Activated naive CD4-positive, alpha-beta T cell treated with anti-CD3 and anti-CD28 coated beads, Interleukin-2, amount 50 U/mL, for 72 hours (primary cell): ENCODE measurements at places on chromosomes 6 and 20.

- no peak for DNase-seq
These were observed 36.0 kb downstream of the TIAM2 start for GRCh38 chr6:155031091-155031490.

DNA sequence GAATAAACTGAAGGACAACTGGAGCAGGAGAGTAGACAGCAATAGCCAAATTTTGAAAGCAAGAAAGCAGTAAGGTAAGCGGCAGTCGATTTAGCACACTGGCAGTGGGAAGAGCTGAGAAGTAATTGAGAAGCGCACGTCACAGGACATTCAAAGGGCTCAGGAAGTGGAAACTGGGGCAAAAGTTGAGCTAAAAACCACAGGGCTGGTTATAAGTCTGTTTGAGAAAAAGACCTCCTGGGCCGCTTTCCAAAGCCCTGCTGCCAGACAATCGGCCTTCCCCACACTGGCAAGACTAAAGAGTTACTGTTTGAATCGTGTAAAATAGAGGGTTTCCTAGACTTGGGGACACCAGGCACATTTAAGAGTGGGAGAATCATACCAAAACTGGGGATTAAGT, 161.4 kb downstream of the DNAH8 start:
- DNase-seq = peak; percentile 5

DNA sequence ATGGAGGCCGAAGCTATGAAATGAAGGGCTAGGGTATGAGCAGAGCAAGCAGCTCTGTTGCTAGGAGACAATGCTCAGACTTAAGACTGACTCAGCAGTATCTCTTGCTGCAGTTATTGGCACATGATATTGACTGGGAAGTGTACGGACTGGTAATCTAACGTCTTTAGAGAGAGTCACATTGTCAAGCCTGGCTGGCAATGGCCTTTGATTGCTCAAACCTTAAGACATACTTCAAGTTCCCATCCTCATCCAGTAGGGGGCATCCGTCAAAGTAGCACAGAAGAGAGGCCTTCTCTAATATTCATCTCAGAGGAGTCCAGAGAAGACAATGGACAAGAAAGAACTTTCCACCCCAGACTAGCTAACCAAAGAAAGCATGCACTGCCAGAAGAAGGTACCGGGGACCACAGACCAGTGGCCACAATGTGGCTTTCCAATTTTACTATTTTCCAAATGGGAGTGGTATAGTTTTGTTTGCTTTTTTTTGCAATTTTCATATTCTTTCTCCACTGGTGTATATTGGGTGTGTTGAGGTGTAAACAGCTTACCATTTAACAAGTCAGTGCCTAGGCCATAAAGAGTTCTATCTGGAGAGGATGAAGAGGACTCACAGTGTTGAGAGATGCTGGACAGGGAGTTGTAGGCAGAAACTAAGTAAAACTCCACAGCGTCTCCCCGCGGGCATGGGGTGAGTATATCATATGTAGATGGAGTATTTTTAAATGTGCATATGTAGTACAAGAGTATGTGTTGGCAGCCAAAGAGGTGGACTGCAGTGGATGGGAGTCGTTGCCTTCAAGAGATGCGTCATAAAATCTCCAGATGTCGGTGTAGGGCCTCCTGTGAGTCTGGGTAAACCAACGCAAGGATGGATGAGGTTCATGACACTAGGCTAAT, 36.7 kb downstream of the LRFN2 start:
- DNase-seq = peak; percentile 29

- no peak for DNase-seq
These were observed 568.2 kb downstream of the HDGFL1 start for GRCh38 chr6:23137611-23138010.

GRCh38 chr20:43949741-43950618, 35.3 kb downstream of the TOX2 start:
- DNase-seq = peak; percentile 78

- no peak for DNase-seq
These were observed 24.2 kb downstream of the AKAP12 start for GRCh38 chr6:151263967-151264366.

DNA sequence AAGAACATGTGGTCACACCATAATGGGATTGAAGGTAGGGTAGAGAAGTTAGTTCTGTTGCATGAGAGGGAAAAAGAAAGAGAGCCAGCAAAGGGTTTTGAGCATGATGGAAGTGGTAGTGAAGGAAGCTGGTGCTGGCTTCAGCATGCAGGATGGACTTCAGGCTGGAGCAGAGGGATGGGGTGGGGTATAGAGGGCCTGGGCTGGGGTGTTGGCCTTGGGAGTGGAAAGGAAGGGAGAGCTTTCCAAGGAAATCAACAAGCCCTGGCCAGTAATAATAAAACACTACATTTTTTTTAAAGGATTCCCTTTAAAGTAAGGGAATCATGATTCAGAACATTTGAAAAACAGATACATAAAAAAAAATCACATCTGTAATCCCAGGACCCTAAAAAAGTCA, 61.2 kb downstream of the LAMA4 start:
- DNase-seq = no peak
